ENCODE measurements at places on chromosomes 6 and 20. TPM values are rescaled to one million over a fixed set of nuclear protein-coding genes. Genes with fewer than 3 reads are reported as not detected.

DNA sequence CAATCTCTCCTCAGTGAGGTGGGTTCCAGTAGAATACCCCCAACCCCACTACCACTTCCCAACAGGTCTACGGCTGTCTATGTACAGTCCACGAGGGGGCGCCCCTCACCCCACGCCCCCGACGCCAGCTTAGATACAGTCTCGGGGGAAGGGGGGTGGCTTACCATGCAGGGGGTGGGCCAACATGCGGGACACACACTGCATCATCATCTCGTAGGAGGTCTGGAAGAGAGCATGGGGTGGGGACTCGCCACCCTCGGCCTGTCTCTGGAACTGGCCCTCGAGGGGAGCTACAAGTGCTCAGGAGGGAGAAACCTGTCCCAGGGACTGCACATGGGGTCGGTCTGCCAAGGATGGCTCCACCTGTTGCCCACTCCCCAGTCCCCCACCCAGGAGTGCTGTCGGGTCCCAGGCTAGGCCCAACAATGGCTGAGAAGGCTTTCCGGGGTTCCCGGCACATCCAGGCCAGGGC, 8.5 kb downstream of the MTCH1 start:
- no peak for DNase-seq

DNA sequence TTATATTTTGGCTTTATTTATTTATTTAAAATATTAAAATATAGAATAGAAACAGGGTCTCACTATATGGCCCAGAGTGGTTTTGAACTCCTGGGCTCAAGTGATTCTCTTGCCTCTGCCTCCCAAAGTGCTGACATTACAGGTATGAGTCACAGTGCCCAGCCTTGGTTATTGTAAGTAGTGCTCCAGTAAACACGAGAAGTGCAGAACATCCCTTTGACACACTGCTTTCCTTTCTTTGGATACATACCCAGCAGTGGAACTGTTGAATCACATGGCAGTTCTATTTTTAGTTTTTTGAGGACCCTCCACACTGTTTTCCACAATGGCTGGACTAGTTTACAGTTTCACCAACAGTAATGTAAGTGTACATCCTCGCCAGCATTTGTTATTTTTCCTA, 203.9 kb downstream of the PHF3 start:
- no peak for DNase-seq

DNA sequence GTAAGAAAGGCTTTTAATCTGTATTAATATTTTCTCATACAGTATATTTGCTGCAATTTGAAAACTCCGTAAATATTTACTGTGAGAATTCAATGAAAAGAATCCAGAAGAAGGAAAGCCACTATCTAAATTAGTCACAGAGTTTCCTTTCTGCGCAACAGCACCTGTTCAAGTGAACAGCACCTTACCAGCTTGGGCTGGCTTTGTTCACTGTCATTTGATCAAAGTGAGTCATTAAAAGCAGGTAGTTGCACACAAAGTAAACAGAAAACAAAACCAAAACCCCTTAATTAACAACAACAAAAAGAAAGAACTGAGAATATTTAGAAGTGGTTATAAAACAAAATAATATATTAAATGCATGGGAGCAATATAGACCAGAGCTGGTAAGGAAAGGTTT, 12.8 kb downstream of the SMLR1 start:
- DNase-seq: no peak

DNA sequence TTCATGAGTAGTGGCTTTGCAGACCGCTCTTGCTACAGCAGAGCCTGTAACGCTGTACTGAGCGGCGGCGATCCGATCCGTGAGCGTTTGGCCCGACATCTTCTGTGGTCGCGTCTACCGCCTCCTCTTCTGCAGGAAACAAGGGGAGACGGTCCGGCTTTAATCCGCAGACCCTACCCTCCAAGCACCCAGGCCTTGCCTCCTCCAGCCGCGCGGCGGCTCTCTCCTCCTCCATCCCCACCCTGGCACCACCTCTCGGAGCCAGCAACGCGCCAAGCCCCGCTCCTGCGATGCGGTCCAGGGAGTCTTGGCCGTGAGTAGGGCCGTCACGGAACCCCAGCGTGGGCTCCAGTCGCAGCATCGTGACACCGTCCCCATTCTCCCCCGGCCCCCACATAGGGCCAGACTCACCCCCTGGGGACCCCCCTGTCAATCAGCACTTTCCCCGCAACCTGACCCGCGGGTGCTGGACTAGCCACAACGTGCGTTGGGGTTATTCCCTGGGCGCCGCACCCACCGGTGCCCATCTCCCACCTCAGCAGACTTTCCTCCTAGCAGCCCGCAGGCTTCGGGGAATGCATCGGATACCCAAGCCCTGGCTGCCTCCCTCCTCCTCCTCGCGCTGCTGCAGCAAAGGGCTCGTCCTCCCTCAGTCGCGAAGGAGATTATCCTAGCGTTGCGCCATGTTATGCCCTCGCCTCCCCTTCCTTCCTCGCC, 914 bp downstream of the SNAP91 start:
- no peak for DNase-seq

DNA sequence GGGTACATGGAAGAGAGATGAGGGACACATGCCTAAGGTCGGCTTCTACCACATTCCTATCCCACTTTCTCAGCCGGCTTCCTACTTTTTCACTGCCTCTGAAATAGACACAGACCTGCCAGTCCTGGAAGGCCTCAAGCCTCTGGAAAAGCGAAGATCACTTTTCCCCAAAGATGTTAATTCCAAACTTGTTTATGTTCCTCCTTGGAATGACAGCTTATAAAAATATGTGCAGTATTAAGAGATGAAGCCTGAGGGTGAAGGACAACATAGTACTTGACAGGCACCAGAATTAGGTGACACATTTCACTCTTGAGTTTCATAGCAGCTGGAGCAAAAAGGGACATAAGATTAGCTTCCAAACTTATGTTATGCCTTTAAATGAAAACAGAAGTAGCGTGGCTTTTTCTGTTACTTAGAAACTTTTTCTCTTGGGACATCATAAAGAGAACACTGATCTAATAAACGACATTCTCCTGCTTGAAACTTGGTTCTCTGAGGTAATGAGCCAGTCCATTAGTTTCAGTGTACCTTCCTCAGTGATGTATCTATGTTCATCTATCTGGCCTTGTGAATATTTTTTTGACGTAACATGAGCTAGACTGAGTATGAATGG, 25.3 kb downstream of the FOXO3 start:
- DNase-seq: no peak

GRCh38 chr20:56391037-56391436, 978 bp downstream of the AURKA start:
- DNase-seq: no peak

GRCh38 chr6:163490826-163491577, 76.5 kb downstream of the QKI start:
- DNase-seq: no peak

DNA sequence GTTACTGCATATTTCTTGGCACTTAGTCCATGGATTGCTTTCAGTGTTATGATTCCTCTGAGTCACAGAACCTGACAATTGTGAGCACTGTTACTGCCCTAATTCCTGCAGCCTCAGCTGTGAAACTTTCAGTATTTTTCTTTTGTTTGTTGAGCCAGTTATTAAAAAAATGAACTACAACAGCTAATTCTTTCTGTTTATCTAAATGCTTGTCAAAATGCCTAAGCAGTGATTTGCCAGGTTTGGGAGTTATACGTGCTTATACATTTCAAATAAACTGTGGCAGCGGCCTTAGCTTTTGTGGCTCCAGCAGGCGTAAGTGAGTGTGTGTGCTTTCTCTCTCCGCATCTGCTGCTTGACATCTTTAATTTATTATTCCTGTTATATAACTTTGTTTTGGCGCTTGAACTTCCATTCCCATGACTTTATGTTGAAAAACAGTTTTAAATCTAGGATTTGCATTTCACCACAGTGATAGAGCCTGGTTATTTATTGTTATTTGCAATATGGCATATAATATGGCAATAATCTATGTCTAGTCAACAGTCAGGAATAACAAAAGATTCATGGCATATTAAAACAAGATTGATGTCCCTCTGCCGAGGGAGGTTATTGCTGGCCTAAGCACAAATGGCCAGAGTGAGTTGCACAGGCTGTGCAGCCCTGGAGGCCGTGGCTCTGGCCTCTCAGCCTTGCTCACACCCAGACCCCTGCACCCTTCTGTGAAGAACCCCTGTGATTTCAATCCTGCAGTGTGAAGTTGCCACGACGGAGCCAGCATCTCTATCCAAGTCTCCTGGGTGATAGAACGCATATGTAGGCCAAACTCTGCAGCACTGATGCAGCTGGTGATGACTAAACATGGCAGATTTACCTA, 303.4 kb downstream of the THBS2 start:
- DNase-seq: no peak

- no peak for DNase-seq
These were observed 124.3 kb upstream of the MLIP start for GRCh38 chr6:53986721-53987521.

DNA sequence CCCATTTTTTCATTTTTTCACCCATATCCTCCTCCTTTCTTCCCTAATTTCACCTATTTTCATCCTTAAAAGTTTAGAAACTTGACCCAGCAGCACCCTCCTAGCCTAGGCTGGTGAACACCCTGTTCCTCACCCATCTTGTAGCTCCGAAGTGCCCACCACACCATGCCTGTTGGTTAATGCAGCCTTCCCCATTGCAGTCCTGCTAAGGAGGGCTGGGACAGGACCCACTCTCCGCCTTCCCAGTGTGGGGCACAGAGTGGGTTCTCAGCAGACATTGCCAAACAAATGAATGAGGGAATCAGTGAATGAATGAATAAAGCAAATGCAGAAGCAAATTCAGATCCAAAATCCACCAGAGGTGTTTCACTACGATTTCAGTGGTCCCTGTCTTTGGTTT, 45.7 kb downstream of the CTCFL start:
- DNase-seq: no peak

- DNase-seq: no peak
These were observed 16.1 kb upstream of the SERINC3 start for GRCh38 chr20:44537993-44538392.

Gene MAK
- 0.04 TPM for total RNA-seq

Gene ZNF337
- 7.7 TPM for total RNA-seq

Gene SLC17A1
- total RNA-seq: not detected

Gene ERVFRD-1
- not detected for total RNA-seq

Gene SPATA25
- total RNA-seq: not detected

Gene ANKRD6
- 7.2 TPM for total RNA-seq

Gene TFAP2D
- total RNA-seq: not detected

Gene MUC21
- total RNA-seq: 220 TPM
